ENCODE measurements at places on chromosomes 7 and 10. TPM values are rescaled to one million over a fixed set of nuclear protein-coding genes. Genes with fewer than 3 reads are reported as not detected.

DNA sequence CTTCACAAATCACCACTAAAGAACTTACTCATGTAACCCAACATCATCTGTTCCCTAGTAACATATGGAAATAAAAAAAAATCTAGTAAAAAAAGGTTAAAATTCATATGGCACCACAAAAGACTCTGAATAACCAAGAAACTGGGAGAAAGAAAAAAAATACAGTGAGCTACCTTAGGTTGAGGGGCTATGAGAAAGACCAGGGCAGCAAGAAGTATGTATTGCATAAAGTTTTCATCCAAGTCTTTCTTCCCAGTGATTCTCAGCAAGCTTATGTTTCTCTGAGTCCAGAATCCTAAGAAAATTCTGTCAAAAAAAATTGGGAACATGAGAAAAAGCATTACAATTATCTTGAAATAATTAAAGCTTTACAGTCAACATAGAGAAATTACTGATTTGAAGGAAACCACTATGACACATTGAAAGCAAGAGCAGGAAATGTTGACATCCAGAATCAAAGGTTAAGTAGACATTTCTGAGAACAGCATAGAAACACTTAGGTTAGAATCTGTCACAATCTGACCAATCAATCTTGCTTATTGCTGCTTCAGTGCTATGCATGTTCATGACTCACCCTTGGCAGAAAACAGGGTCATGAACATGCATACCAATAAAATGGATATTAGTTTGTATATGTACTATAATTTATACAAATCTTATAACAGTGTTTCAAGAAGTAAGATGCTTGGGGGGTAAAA, 494.0 kb upstream of the POT1 start:
- no peak overlapping the region for H3K27ac ChIP-seq
- no peak for DNase-seq
- no peaks in the 10 kb centered on the region for H3K27me3 ChIP-seq
- H3K36me3 ChIP-seq = no peaks in the 10 kb centered on the region
- H3K4me1 ChIP-seq = no peaks in the 10 kb centered on the region
- H3K4me3 ChIP-seq = no peak overlapping the region

DNA sequence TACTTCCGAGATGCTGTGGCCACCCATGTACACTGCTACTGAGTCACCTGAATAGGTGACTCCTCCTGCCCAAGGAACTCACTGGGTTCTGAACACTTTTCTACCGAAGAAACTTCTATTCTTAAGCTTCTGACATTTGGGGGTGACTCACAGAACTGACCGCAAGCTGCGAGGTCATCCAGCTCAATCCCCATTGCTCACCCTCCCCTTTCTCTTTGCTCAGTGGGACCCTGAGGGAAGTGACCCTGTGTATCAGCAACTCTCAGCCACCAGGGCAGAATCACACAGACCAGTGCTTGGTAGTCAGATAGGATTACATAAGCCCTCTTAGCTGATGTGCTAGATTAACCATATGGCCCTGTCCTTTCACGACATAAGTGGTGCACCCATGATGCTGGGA, 46.3 kb downstream of the INSYN2A start:
- H3K4me3 ChIP-seq = no peak overlapping the region
- H3K36me3 ChIP-seq = no peaks in the 10 kb centered on the region
- no peaks in the 10 kb centered on the region for H3K4me1 ChIP-seq
- H3K27ac ChIP-seq = no peak overlapping the region

DNA sequence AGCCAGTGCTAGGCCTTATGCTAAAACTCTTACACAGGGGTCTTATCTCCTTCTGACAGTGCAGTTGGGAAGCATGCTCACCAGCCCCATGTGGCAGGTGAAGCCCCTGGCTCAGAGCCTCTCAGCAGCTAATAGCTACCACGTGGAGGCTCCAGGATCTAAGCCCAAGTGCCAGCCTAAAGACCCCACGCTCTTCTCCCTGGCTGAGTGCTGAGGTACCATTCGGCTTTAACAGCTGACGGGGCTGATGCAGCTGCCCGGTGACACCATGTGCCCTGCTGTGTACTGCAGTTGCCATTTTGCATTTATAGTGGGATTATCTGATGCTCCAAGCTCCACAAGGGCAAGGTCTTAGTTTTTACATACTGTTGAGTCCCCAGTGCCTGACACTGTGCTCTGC, 515.7 kb upstream of the GALNT17 start:
- DNase-seq = no peak
- H3K27me3 ChIP-seq = no peaks in the 10 kb centered on the region
- no peaks in the 10 kb centered on the region for H3K36me3 ChIP-seq
- H3K4me3 ChIP-seq = no peak overlapping the region

DNA sequence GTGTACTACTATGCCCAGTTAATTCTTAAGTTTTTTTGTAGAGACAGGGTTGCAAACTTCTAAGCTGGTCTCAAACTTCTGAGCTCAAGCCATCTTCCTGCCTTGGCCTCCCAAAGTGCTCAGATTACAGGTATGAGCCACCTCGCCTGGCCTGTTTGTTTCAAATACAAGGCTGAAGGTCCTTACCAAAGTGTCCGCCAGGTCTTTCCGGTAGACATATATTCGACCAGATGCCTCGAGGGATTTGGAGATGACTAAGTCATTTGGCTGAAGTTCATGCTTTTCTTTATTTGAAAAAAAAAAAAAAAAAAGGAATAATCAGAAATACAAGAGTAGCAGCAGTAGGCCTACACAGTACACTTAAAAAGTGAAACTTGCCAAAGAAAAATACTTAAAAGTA, 204.5 kb upstream of the CDCA7L start:
- H3K4me1 ChIP-seq = no peaks in the 10 kb centered on the region
- H3K27ac ChIP-seq = no peak overlapping the region
- no peak overlapping the region for H3K4me3 ChIP-seq
- no peaks in the 10 kb centered on the region for H3K36me3 ChIP-seq
- H3K27me3 ChIP-seq = no peaks in the 10 kb centered on the region

GRCh38 chr7:80106498-80107113, 28.0 kb upstream of the GNAI1 start:
- no peak overlapping the region for H3K4me3 ChIP-seq
- DNase-seq = no peak
- H3K36me3 ChIP-seq = no peaks in the 10 kb centered on the region
- peaks cover 13% of the 10 kb centered on the region for H3K4me1 ChIP-seq
- no peak overlapping the region for H3K27ac ChIP-seq

- H3K36me3 ChIP-seq = peaks cover 29% of the 10 kb centered on the region
- no peak overlapping the region for H3K4me3 ChIP-seq
- H3K27ac ChIP-seq = peak overlapping the region; percentile 99
- H3K27me3 ChIP-seq = no peaks in the 10 kb centered on the region
- H3K4me1 ChIP-seq = peaks cover 68% of the 10 kb centered on the region
These were observed 28.9 kb downstream of the BAG3 start for GRCh38 chr10:119680050-119680449.

Gene EMX2
- 1.5 TPM for total RNA-seq

Data from gastrocnemius medialis (tissue), 4 donors.